ELF-1 (cell line): ENCODE measurements at places on chromosomes 13 and 19.

- DNase-seq, result peak; percentile 97
These were observed at the start of gene ZNF730 for GRCh38 chr19:23116802-23117571. Gene ZNF730 (plus strand): TSS chr19:23117025. CDS start chr19:23117174, 149 bp downstream.

- no peak for DNase-seq
These were observed 2.3 kb downstream of the PLPP2 start for GRCh38 chr19:288911-289310.

GRCh38 chr13:45142440-45143345 lies 22.4 kb downstream of the GTF2F2 start:
- no peak for DNase-seq

GRCh38 chr19:958967-959855 lies 24.9 kb upstream of the WDR18 start:
- DNase-seq, result peak; percentile 51

- no peak for DNase-seq
These were observed 85.2 kb downstream of the EDNRB start for GRCh38 chr13:77833331-77833863.
